Activated CD8-positive, alpha-beta memory T cell treated with anti-CD3 and anti-CD28 coated beads for 1 hour (primary cell): ENCODE measurements at places on chromosomes 5 and 9.

DNA sequence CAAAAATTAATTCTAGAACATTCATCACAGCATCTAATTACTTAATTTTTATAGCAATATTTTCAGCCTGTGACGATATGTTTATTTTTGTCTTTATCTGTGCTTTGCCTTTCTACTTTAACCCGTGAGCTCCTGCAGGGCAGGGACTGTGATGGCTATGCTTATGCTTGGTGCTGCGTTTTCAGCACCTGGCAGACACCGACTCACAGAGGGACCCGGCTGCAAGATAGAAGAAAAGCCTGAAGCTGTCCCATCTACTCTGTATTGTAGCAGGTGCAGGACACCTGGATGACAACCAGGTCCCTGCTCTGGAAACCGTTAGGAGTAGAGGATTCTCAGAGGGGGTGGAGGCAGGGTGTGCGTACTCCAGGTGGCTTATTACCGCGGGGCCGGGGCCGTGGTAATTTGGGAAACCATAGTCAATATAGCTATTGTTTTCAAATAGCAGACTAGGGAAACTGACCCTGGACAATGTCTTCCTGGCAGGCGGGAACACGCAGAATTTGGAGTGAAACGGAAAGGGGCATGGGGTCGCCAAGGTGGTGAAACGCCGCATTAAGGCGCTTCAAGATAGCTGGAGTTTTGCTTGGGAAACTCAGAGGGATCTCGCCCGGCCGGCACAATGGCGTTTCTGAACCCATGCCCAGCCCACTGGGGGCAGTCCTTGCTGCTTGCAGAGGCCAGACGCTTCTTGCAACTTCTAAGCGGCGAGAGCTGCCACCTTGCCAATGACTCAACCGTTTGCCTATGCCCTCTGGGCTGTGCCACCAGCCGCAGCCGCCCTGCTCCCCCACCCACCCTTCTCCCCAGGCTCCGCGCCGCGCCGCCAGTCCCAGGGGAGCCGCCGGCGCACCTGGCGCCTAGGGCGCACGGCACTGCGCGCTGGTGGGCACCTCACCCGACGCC, 140.1 kb upstream of the PALM2AKAP2 start:
- no peak for DNase-seq

DNA sequence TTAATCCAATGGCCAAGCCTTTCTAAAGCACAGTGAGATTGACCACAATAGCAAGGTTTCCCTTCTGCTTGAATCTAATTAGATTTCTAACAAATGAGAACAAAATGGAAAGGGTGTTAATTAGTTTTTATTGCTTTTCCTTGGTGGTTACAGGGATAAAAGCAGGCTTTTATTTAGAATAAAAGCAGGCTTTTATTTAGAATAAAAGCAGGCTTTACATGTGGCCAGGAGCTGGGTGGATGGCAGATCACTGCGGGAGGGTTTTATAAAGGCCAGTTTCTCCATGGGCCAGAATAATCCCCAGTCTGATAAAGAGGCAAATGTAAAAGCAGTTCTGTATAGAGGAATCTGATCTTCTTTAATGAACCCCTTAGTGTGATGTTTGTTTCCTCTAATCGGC, 470.2 kb downstream of the TMEM232 start:
- no peak for DNase-seq

GRCh38 chr9:128099932-128100491, 27.5 kb downstream of the PTGES2 start:
- no peak for DNase-seq

GRCh38 chr5:77644371-77645157, 6.1 kb upstream of the OTP start:
- DNase-seq: no peak

- no peak for DNase-seq
Observed at GRCh38 chr9:8115570-8115969, 316.0 kb upstream of the DMAC1 start.

DNA sequence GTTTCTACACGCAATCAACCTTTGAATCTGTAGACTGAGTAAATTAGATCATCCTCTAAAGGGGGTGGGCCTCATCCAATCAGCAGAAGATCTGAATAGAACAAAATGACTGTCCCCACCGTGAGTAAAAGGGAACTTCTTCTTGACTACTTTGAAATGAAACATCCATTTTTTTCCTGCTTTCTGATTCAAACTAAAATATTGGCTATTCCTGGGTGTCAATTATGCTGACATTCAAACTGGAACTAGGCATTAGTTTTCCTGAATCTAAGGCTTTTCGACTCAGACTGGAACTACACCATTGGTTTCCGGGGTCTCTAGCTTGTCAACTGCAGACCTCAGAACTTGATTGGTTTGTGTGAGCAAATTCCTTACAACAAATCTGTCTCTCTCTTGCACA, 772.2 kb upstream of the CDH10 start:
- DNase-seq: no peak

DNA sequence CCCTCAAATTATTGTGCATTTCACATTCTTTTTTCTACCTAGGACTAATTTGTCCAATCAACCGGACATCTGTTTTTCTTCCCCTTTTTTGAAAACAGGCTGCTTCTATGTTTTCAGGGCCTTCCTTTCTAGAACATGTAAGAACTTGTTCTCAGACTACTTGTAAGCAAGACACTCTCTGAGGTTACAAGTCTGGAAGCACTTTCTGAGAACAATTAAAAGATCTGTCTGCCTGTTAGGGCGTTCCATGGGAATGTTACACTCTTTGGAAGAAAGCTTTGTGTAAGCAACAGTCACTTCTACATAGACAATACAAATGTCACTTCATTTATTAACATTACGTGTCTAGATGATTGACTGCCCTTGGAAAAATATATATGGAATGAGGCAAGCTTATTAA, 50.9 kb upstream of the HSPB3 start:
- DNase-seq: no peak

- no peak for DNase-seq
Observed at GRCh38 chr5:108320231-108320630, 61.7 kb downstream of the FBXL17 start.

GRCh38 chr5:74538206-74538661, 102.3 kb downstream of the ENC1 start:
- DNase-seq: no peak

- no peak for DNase-seq
Observed at GRCh38 chr5:61697809-61698558, 365.9 kb downstream of the ZSWIM6 start.

DNA sequence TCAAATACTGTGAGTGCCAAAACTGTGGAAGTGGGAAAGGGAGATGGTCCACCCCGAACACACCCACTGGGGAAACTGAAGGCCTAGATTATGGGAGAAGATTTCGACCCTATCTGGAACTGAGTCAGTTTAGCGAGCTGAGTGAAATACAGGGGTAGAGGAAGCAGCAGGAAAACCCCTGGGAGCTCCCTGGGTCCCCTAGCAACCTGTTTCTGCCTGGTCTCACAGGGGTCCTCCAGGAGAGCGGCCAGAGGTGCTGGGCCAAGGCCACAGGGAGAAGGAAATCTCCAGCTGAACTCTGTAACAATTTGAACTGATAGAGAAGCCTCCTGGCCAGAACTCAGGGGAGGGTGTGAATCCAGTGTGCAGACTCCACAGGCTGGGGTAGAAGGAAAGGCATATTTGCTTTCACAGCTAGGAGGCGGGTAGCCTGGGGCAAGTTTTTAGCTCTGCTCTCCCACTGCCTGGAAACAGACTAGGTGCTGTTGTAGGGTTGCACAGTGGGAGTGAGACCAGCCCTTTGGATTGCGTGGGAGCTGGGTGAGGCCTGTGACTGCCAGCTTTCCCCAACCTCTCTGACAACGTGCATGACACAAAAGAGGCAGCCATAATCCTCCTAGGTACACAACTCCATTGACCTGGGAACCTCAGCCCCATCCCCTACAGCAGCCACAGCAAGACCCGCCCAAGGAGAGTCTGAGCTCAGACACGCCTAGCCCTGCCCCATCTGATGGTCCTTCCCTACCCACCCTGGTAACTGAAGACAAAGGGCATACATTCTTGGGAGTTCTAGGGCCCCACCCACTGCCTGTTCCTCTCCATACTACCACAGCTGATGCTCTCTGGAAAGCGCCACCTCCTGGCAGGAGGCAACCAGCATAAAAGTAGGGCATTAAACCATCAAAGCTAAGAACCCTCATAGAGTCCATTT, 78.8 kb upstream of the GPBP1 start:
- DNase-seq: no peak

GRCh38 chr5:174903172-174903732, 178.9 kb downstream of the MSX2 start:
- DNase-seq: no peak

GRCh38 chr9:121662359-121662758, 10.9 kb downstream of the DAB2IP start:
- no peak for DNase-seq

GRCh38 chr5:142508591-142508990, 177.3 kb downstream of the FGF1 start:
- no peak for DNase-seq

GRCh38 chr9:114178076-114178475, 22.7 kb downstream of the COL27A1 start:
- no peak for DNase-seq

DNA sequence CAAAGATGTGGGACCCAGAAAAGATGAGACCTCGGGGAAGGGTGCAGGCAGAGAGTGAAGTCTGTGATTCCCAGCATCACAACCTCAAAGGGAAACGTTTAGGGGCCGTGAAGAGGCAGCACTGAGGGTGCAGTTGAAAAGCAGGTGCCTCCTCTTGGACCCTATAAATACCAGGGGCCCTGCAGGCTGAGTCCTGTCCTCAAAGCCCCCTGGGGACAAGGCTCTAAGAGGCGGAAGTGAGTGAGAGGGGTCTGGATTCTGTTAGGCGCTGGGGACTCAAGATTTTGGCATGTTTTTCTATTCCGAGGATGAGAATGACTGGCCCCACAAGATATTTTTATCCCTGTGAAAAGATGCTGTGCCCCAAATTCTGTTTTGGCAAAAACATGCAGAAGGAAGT, 107.8 kb downstream of the THBS4 start:
- DNase-seq: no peak

- no peak for DNase-seq
Observed at GRCh38 chr9:112540800-112541199, 54.2 kb downstream of the KIAA1958 start.

DNA sequence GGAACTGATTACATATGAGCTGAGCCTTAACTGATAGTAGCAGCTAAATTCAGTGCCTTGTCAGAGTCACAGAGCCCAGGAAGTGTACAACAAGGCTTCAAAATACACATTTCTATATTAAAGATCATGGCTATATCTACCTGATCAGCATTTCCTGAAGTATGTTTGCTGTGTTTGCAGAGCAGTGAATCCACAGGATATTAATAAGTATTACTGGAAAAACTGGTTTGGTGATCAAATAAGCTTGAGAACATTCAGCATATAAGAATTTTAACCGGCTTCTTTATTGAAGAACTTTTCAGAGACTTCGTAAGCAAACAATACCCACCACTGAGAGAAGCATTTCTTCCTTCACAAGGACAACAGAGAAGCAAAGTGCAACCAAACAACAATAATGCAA, 227.0 kb downstream of the ELAVL2 start:
- DNase-seq: no peak

DNA sequence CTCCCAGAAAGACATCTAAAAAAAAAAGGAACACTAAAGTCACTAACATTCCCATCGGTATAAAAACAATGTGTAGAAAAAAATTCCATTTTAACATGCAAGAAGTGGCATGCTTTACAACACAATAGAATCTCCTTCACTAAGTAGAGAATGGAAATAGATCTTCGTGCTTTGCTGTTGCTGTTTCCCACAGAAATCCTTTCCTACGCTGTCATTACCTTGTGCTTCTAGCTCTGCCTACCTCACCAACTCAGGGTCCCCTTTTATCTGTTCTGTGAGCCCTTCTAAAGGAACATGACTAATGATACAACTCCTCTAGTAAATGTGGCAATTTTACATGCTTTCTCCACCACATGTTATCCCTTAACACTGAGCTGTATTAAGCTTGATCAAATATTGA, 202.9 kb downstream of the MCTP1 start:
- no peak for DNase-seq

- no peak for DNase-seq
Observed at GRCh38 chr5:111337133-111337532, 112.9 kb downstream of the CAMK4 start.

DNA sequence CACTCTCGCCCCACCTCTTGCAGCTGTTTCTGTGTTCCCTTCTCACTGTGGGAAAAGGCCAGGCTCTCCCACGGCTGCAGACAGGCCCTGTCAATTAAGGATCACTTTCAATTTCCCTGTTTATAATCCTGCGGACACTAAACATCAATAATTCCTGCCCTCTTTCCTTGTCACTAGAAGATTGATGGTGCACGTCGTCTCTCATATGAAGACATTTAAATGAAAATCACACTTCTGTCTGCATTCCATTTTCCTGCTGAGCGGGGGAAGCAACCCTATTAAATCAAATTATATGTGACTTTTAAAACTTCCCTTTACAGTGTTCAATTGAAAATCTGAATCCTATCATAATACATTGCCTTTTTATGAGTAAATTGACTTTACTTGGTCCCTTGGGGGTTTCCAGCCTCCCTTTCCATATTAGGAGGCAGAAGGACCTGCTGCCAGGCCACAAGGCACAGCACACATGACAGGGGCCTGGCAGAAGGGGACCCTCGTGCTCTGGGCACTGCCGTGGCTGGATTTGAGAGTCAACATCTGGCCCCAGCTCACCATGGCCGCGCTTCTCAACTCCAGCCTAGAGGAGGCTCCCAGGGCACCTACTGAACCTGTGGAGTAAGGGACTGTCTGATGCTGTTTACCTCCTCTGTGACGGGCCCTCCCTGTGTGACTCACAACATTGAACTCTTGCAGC, 311.0 kb upstream of the IRX4 start:
- no peak for DNase-seq

DNA sequence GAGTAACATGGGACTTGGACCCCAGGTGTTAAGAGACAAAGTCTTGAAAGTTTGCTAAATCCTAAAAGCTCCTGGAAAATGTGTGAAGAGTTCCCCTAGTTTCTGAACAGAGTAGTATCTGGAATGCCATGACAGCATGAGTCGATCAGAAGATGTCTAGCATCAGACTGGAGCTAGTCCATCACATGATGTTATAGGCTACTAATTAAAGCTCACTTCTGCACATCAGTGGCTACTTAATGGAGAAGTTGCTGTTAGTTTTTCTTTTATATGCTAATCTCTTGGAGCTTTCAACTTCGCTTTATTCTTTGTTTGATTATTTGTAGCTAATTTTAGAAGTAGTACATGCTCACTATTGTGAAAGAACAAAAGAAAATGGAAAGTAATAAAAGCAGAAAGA, 471.3 kb upstream of the KLF4 start:
- DNase-seq: no peak
